Epithelial cell of umbilical artery (primary cell): ENCODE measurements at places on chromosomes 2 and 18. TPM values are rescaled to one million over a fixed set of nuclear protein-coding genes. Genes with fewer than 3 reads are reported as not detected.

CAPN14 gene
- total RNA-seq = under 0.01 TPM in 2 replicates

ANKRD30BL gene
- not detected in 2 replicates for total RNA-seq

SLC4A3 gene
- under 0.01 TPM in 1 of 2 replicates, not detected in the other for total RNA-seq

SLC8A1 gene
- total RNA-seq = 5.2 and 18.2 TPM in 2 replicates

PCARE gene
- total RNA-seq = not detected in 2 replicates

CCDC74B gene
- total RNA-seq = 0.65 and 2.7 TPM in 2 replicates

ACVR1C gene
- total RNA-seq = under 0.01 and 0.15 TPM in 2 replicates

LAPTM4A gene
- total RNA-seq = 79.6 and 94.2 TPM in 2 replicates

CDH2 gene
- 74.1 and 135 TPM in 2 replicates for total RNA-seq

ABCG8 gene
- not detected in 2 replicates for total RNA-seq

ATP6V1C2 gene
- total RNA-seq = under 0.01 TPM in 1 of 2 replicates, not detected in the other

CNDP1 gene
- total RNA-seq = not detected in 2 replicates

PID1 gene
- total RNA-seq = 0.32 and 0.46 TPM in 2 replicates

EXOC6B gene
- 14.9 and 30.9 TPM in 2 replicates for total RNA-seq

SP110 gene
- total RNA-seq = 2.6 and 9.3 TPM in 2 replicates

DNAJC5G gene
- total RNA-seq = not detected in 2 replicates

RSAD2 gene
- 4.2 and 99.7 TPM in 2 replicates for total RNA-seq

UPP2 gene
- total RNA-seq = not detected in 2 replicates
